ENCODE measurements at places on chromosomes 5 and 9.

- no peak for DNase-seq
Observed at GRCh38 chr5:103849934-103850333, 287.3 kb upstream of the NUDT12 start.

GRCh38 chr9:32463500-32464293 is 62.3 kb downstream of the RIGI start:
- DNase-seq, result no peak

DNA sequence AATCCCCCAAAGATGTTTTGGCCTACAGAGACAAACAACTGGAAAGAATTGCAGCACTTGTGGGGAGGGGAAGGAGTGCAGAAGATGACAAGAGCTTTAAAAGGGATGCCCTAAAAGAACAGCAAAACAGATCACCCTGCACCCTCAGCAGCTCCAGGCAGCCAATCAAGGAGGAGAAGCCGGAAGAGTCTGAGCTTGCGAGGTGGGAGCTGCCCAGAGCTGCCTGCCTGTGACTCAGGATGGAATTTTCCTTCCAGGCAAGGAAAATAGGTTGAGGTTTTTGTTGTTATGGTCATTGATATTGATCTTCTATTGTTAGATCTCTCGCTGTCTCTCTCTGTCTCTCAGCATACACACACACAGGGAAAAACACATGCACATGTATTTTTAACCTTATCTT is 70.3 kb upstream of the MAP1B start:
- DNase-seq, result peak; percentile 67

- DNase-seq, result peak; percentile 56
Observed at GRCh38 chr5:170633235-170634081, 129.6 kb downstream of the KCNIP1 start.

GRCh38 chr9:33106827-33107621 is 30.6 kb upstream of the SMU1 start:
- peak; percentile 91 for DNase-seq

- DNase-seq, result no peak
Observed at GRCh38 chr9:20636888-20637440, 14.7 kb upstream of the MLLT3 start.

GRCh38 chr5:180090769-180091546 is 19.4 kb upstream of the RNF130 start:
- DNase-seq, result peak; percentile 72

DNA sequence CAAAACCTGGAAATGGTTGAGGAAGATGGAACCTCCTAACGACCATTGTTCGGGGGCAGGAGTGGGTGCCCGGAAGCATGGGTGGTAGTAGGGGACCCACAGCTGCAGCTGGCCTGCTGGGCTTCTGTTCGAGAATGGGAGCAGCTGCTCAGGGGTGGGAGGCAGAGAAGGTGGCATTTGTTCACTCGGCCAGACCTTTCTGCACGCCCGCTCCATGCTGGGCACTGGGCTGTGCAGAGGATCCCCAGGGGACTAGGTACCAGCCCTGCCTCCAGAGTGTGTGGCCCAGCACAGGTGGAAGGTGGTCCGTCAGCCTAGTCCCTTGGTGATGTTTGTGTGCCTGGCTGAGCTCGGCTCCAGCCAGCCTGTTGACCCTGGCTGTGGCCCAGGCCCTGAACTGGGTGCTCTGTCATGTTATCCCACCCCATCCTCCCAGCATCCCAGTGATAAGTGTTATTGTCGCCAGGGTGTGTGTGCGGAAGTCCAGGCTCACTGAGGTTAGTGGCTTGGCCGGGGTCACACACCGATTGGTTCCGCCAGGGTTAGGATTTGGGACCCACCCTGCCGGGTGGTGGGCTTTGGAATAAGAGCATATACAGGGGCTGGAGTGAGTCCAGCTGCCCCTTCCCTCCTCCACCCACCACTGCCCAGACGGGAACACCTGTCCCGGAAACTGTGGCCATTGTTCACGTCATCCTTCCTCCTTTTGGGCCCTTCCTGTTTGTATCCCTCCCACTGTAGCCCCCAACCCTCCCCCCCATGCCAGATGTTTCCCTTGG is 4.8 kb downstream of the N4BP3 start:
- DNase-seq, result no peak

GRCh38 chr5:142748568-142749249 is 21.5 kb upstream of the ARHGAP26 start:
- DNase-seq, result peak; percentile 82

DNA sequence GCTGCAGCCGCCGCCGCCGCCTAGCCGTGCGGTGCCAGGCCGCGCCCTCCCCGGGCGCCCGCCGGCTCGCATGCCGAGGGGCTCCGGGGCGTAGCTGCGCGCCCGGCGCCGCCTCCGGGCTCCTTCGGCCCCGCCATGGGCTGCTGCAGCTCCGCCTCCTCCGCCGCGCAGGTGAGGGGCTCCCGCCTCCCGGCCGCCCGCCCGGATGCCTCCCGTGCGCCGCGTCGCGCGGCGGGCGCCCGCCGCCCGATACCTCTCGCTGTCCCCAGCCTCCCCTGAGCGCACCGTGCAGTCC is 230 bp downstream of the SLC44A1 start:
- no peak for DNase-seq

- DNase-seq, result peak; percentile 23
Observed at GRCh38 chr5:23089286-23089685, 236.1 kb upstream of the CDH12 start.

DNA sequence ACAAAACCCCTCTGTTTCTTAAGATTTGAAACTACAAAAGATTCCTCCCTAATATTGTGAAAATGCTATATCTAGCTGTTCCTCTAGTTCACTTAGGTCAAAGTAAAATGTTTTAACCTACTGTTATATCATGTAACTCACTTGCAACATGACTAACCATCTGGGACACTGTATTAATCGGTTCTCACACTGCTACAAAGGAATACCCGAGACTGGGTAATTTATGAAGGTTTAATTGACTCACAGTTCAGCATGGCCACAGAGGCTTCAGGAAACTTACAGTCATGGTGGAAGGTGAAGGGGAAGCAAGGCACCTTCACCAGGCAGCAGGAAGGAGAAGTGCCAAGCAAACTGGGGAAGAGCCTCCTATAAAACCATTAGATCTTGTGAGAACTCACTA is 34.7 kb downstream of the DIMT1 start:
- no peak for DNase-seq

DNA sequence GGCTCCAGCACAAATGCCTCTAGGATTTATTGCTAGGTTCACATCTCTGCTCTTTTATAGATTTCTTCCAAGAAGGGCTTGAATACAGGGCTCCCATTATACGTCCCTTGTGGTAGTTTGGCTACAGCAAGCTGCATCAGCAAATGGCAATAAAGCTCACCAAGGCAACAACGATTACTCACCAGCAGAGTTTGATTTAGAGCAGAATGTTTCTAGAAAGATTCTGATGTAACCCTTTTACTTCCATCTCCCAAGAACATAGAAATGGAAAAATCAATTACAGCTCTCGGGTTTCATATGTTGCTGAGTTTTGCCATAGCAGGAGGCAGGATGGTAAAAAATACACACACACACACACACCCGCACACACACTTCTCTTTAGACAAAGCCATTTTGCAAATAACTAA is 124.2 kb upstream of the TNPO1 start:
- no peak for DNase-seq

DNA sequence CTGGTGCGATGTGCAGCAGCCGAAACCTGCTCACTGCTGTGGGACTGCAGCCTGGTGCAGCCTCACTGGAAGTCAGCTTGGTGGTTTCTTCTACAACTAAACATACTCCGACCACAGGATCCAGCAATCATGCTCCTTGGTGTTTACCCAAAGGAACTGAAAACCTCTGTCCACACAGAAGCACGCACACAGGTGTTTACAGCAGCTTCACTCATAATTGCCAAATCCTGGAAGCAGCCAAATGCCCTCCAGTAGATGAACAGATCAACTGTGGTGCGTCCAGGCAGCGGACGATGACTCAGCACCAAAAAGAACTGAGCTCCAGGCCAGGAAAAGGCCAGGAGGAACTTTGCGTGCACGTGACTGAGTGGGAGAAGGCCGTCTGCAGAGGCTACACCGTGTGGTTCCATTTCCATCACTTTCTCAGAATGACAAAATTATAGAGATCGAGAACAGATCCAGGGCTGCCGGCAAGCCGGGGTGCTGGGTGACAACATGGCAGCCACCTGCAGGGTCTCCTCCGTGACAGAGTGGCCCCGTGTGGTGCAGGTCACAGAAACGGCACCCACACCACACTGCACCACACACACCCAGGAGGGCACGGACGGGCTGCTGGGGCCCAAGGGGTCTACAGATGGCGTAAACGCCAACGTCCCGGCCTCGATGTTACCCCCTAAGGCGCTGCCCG is 23.1 kb upstream of the NSMF start:
- DNase-seq, result no peak

- no peak for DNase-seq
Observed at GRCh38 chr9:91660521-91660920, 236.9 kb upstream of the NFIL3 start.

GRCh38 chr9:138074516-138074915 is 196.9 kb downstream of the CACNA1B start:
- DNase-seq, result no peak

GRCh38 chr5:149767281-149767550 is 37.1 kb downstream of the PPARGC1B start:
- no peak for DNase-seq

DNA sequence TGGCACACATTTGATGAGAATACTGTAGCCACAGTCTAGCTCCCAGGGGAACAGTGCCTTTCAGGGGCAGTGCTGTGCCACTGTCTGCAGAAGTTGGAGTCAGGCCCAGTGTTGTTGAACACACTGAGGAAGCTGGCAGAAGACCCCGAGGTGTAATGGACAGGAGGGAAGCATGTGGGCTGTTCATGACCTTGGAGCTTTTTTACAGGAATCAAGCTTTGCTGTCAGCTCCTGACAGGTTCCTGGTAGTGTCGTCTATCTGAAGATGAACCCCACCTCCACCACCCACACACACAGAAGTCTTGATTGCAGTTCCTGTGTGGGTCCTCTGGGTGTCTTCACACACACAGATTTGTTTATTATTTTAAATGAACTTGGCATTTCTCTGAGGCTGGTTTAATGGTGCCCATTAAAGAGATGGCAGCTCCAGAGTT is 40.3 kb upstream of the TNFAIP8 start:
- DNase-seq, result no peak
